ENCODE measurements at places on chromosomes 12 and 14.

DNA sequence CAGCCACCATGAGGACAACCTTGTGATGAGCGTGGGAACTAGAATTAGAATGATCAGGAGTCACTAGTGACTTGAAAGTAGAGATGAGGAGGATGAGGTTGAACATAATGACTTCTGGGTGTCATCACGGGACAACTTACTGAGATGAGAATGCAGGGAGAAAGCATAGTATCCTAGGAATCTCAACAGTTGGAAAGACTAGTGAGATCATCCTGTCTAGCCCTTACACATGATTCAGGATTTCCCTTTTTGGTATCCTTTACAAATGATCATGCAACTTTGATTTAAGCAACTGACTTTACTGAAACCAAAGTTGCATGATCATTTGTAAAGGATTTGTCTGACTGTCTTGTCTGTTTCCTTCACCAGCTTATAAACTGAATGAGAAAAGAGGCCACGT is 51.8 kb upstream of the HIF1A start:
- no peak for DNase-seq

- no peak for DNase-seq
Observed at GRCh38 chr14:70995211-70995610, 88.0 kb downstream of the PCNX1 start.

- DNase-seq = no peak
Observed at GRCh38 chr12:71107936-71108335, 49.9 kb downstream of the TSPAN8 start.

GRCh38 chr14:102200690-102201352 is 61.1 kb downstream of the WDR20 start:
- DNase-seq = no peak

DNA sequence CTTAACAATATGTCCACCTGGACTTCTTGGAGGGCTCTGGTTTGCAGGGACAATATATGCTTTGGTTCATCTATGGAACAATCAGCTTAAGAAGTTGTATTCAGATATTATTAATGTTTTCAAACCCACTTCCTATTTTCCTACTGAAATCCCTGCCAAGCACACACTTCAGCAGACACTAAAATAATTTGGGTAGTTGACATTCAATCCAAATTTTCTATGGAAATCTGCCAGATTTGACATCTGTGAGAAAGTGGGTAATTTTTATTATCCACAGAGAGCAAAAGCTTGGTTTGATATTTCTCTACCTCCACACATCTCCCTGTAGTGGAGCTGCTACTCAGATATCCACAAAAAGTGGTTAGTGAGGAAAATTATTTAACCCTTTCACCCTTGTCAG is 378.8 kb upstream of the SOX5 start:
- no peak for DNase-seq

- no peak for DNase-seq
Observed at GRCh38 chr14:76484355-76484754, 108.4 kb downstream of the ESRRB start.
